NCI-H748 treated with DMSO at 0.1 percent for 48 hours (cell line): ENCODE measurements at places on chromosomes 12 and 14.

DNA sequence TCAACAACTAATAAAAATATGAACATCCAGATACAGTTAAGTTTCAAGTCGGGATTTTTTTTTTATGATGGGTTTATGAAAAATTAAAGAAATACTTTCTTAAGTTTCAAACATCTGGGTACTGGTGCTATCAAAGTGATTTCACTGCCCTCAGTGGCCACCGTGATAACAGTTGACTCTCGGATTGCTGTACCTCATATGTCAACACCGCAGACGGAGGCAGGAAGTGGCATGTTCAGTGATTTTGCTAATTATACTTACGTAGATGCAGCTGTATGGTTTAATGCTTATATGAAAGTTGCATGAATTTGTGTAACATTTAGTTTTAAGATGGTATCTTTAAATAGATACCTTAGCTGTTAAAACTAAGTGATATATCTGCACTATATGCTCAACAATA is 20.8 kb upstream of the FBLN5 start:
- no peak for DNase-seq

DNA sequence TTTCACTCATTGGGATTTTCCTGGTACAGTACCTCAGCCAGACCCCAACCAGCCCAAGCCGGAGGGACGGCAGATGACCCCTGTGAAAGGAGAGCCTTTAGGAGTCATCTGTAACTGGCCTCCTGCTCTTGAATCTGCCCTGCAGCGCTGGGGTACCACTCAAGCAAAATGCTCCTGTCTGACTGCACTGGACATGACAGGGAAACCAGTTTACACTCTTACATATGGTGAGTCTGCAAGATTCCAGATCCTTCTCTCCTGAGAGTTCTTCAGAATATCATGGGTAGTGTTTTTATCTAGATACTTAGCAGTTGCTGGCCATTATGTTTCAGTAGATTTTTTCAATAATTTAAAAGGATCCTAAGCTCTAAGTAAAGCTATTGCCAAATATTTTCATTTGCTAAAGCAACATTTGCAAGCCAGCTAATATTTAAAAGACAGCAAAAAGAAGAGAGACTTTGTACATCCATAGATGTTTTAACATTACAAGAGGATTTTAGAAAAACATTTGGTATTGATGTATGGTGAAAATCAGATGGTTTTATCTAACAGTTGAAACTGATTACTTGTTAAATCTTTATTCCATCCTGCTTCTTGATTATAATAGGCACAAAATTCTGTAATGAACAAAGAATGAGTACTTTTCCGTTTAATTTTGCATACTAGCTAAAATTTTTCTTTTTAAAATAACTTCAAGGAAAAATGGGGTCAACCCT is 85.1 kb upstream of the ATF1 start:
- no peak for DNase-seq

DNA sequence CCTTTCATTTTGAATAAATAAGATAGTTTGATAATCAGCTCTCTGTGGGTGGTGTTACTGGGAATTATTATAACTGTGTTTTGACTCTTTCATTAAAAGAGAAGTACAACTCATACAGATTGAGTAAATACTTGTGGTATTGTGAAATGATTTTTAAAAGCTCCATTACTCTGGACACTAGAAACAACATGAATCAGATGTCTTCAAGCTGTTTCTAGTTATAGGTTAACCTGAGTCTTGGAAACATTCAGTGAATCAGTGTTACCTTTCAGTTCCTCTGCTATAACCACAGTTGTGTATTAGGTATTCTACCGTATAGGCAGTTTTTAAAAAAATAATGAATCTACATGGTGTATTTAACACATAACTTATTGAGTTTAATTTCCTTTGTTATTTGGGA is 128.4 kb upstream of the SSTR1 start:
- DNase-seq, result no peak

DNA sequence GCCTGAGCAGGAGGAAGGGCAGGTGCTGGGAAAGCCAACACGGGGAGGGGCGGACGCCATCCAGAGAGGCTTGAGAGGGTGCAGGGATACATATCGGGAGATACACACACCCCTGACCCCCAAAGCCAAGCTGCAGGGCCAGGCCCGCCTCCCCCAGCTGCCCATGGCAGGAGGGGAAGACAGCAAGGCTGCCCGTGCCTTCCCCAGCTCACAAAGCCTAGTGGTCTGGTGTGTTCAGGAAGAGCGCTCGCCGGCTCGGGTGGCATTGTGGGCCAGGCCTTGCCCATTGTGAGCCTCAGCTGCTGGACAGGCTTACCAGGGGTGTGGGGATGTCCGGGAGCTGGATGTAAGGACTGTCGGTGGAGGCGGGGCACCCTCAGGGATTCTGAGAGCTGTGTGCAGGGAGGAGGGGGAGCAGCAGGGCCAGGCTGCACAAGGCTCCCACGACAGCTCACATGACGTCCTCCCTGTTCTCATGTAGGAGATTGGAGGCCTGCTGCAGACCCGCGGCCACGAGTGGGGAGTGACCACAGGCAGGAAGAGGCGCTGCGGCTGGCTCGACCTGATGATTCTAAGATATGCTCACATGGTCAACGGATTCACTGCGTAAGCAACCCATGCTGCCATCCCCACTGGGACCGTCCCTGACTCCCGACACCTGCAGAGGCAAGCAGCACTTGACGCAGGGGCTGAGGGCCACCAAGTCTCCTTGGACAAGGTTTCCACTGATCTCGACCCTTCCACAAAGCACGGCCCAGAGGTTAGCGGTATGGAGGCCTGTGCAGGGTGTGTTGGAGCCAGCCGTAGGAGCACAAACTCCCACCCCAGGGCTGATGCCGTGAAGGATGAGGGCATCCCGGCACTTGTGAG is 10.1 kb upstream of the SIVA1 start:
- no peak for DNase-seq

DNA sequence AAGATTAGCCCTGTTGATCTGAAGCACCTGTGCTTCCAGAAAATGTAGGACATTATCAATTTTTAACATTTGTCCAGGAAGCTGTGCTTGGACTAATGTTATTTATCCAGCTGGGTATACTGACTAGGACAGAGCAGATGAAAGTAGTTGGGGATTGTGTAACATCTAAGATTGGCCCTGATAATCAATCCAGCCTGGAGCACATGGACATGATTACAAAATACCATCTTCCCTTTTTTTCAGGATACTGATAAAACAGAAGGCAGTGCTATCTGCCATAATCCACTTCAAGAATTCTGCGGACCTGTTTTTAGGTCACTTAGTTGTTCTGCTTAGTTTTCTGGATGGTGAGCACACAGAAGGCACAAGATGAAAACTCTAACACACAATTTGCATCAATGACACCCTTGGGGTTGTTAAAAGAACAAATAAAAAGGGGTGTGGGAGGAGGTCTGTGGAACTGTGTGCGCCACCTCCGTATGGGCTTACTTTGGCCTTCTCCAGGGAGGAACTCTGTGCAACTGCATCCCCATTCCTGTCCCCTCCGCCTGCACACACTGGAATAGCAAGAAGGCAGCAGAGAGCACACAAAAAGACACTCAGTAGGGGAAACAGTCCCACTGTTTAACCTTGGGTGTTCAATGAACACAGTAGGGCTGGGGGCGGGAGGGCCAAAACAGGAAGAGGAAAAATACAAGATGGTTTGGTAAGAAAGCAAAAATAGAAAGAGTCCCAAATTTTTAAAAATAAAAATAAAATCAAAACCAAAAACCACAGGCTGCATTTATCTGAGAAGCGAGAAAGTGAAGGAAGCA is 31.1 kb upstream of the DUSP6 start:
- no peak for DNase-seq

GRCh38 chr14:74860899-74861733 is 14.8 kb downstream of the PROX2 start:
- peak; percentile 71 for DNase-seq

GRCh38 chr12:47504775-47505446 is 200.9 kb downstream of the RPAP3 start:
- no peak for DNase-seq

DNA sequence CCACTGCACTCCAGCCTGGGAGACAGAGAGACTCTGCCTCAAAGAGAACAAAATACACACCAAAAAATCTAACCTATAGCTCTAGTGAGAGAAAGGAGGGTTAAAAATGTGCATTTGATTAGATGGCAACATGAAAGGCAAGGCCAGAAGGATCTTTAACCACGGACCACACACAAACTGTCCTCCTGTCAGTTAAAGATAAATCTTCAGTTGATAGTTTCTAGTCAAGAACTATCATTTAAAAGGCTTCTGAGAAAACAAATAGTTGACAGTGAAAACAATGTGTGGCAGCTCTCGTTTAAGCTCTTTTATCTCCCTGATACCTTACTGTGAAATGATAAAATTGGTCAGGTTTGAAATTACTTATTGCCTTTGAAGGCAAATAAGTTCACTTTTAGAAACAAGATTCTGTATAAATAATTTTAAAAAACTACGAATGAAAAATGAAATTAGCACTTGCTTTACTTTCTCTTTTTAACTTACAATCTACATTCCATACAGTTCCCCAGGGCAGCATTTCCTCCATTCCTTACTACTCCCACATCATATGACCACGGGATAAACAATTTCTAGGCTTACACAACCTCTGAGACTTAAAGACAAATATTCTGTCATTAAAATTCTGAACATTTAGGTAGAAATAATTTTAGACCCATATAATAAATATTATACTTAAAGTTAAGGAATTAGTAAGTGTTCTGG is 71.4 kb upstream of the GNPNAT1 start:
- no peak for DNase-seq

DNA sequence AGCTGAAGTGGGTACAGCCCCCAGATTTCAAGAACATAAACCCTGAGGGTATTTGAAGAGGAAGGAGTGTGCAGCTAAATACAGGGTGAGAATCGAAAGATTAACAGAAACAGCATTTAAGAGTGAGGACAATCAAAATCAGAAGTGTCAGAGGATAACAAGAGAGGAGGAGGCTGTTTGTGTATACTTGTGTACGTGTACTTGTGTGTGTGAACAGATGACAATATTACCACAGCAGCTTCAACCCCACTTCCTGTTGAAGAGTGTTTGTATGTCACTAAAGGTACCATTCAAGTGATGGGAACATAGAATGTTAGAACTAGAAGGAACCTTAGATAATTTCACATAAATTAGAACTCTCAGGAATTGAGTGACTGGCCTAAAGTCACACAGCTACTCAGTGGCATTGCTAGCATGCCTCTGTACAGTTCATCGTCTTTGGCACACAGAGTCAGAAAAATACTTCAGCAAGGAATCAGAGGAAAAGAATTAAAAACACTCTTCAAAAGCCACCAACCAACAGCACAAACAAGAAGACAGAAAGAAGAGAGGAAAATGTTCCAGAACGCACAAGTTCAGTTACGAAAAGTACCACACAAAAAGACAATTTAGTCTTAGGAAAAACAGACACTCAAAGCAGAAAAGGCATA is 164.3 kb upstream of the BCL2L14 start:
- no peak for DNase-seq

DNA sequence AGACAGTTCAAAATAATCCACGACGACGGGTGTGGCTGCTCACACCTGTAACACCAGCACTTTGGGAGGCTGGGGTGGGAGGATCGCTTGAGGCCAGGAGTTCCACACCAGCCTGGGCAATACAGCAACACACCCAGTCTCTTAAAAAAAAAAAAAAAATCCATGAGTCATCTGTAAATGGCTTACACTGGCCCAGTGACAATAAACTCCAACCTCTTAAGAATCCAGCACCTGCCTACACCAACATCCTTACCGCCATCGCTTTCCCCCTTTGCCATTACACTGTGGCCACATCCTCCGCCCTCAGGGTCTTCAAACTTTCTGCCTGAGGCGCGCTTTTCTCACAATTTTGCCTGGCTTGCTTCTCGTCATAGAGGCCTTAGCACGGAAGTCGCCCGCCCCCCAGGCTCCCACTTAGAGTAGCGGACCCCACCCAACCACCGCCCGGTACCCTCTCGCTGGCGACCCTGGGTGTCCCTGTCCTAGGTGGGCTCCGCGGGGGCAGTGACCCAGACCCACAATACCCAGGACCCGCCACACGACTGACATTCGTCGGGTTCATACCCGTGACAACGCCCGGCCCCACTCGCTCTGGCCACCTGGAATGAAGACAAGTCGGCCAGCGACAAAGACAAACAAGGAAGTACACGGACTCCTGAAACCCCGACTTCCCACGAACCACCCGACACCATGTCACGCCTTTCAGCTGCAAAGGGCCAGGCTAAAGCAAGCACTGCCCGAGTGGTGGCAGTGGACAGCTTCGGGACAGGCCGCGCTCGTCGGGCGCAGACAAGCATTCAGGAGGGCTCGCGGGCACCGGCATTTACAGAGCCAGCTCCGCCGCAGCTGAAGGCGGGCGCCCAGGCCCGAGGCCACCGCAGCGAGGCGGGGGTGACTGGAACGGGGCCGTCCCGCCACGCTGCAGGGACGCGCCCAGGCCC is 636 bp downstream of the GOLGA3 start:
- peak; percentile 10 for DNase-seq

DNA sequence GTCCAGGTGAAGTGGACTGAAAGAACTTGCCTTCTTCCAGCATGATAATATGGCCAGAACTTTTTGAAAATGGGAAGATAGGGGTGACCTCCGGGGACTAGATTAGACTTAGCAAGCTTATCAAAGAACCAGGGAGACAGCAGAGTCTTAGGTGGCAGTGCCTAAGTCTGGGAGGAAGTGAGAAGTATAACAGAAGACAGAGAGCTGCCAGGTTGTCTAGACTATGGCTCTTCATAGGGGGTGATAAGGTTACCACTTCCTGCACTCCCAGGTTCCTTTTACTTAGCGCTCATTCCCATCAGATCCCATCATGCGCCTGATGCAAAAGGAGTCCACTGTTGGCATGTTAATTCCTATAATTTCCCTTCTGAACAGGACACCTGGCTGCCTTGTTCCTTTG is 69.9 kb downstream of the PLXNC1 start:
- DNase-seq, result no peak

DNA sequence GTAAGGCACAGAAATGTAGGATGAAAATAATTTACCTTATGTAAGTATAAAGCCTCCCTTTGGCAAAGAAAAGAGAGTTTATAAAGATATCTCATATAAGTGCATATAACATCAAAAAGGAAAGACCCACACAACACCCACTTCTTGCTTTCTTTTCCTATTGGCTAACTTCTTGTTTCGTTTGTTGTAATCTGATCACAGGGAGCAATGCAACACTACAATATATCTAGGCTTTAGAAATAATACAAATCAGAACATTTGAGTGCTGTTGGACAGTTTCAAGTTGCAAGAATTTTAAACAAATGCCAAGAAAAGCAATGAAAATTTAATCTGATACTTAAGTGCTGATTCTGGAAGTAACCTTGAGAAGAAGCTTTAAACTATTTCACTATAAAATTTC is 1.3 kb downstream of the FGD6 start:
- DNase-seq, result peak; percentile 14

- no peak for DNase-seq
Observed at GRCh38 chr12:123064885-123065619, 84.6 kb downstream of the ARL6IP4 start.

DNA sequence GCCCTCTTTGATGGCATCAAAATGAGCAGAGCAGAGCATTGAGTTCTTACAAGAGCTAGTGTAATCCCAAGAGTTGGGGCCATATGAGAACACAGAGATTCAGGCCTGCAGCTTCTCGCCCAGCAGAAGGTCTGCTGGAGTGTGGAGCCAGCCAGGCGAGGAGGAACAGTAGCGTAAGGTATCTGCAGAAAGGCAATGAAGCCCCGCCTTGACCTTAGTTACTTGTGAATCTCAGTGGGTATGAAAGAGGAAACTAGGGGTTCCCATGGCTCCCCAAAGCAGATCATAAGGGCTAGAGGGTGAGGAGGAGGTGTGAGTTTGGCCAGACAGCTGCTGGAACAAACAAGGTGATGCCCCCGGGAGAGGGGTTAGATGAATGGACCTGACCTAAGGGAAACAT is 49.4 kb downstream of the SLC8A3 start:
- no peak for DNase-seq

GRCh38 chr12:121673013-121673511 is 3.6 kb upstream of the MORN3 start:
- no peak for DNase-seq
